Caudate nucleus (tissue), 63 donors: ENCODE measurements at places on chromosomes 4 and X.

GRCh38 chr4:183287309-183287659 lies 32.8 kb downstream of the CLDN22 start:
- DNase-seq: no peak

- DNase-seq: no peak
Observed at GRCh38 chr4:183441276-183441675, 3.2 kb upstream of the CDKN2AIP start.

GRCh38 chrX:113828470-113828869 lies 755.4 kb upstream of the HTR2C start:
- no peak for DNase-seq

GRCh38 chr4:1090465-1091440 lies 22.6 kb downstream of the RNF212 start:
- DNase-seq: no peak

DNA sequence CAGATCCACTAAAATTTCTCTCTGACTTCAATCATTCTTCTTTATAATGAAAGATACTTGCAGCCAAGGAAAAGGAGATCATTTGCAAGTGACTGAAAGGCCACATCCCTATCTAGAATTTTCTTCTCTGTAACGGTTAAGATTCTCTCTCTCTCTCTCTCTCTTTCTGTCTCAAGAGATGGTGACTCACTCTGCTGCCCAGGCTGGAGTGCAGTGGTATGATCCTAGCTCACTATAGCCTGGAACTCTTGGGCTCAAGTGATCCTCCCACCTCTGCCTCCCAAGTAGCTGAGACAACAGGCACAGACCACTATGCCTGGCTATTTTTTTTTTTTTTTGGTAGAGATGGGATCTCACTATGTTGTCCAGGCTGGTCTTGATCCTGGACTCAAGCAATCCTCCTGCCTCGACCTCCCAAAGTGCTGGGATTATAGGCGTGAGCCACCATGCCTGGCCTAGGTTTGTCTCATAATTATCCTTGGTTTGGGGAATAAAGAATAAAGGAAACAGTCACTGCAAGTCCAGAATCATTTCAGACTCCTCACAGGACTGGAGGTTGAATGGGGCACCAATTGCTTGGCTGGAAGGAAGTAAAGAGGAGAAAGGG lies 33.3 kb upstream of the GALNT7 start:
- no peak for DNase-seq

DNA sequence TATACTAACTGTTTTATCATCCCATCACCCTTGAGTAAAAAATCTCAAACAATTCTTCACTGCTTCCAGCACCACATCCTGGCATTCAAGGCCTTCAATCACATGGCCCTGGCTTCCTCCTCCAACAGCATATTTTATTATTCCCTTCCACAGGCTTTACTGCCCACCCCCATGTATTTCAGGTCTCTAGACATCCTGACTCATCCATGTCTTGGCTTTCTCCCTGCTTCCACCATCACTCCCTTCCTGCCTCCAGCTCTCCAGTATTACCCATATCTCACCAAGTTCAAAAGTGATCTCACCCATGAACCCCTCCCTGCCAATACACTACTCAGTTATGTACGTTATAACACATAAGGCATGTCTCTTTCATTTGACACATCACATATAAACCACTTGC lies 34.7 kb upstream of the PLAC1 start:
- no peak for DNase-seq

- DNase-seq: no peak
Observed at GRCh38 chr4:180966312-180966711, 1276.9 kb upstream of the TENM3 start.

GRCh38 chr4:139774759-139775487 lies 109.3 kb downstream of the MGST2 start:
- DNase-seq: no peak

- no peak for DNase-seq
Observed at GRCh38 chrX:70096052-70096451, 33.8 kb downstream of the OTUD6A start.

- DNase-seq: no peak
Observed at GRCh38 chrX:18031726-18032375, 170.8 kb upstream of the RAI2 start.

DNA sequence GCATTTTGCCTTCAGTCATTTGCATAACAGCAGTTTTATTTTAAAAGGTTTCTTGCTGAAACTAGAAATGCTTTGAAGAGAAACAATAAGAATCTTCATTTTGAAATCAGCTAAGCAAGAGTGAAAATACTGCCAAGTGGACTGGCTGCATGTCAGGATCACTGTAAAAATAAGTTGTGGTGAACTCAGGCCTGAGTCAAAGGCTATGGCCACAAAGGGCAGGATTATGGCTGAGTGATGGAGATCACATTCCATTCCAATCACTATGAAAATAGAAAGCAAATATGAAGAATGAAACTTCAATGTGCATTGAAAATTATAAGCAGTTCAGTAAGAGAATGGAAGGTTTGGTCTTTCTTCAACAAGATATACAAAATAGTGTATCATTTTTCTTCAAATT lies 224.5 kb downstream of the PCDH18 start:
- no peak for DNase-seq
